Progenitor cell of endocrine pancreas (in vitro differentiated cells): ENCODE measurements at places on chromosomes 6 and 20.

- no peak for DNase-seq
These were observed 102.1 kb downstream of the CEBPB start for GRCh38 chr20:50292591-50293283.

DNA sequence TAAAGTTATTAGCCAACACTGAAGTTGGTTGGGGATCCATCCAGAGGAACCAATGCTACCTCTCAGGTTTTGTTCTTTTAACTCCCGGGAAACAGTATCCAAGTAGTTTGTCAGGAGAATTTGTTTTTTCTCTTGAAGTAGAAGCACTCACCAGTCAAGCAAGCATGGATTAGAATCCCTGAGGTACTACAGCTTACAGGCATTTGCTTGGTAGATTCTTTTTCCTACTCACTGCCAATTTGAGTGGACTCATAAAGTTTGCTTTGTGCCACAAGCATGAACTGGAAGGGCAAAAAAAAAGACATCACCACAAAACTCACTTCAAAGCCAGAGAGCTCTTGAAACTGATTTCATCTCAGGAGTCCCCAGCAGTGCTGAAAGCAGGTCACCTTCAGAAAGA is 167.4 kb downstream of the MBOAT1 start:
- no peak for DNase-seq

- DNase-seq = peak; percentile 36
These were observed 47.7 kb upstream of the POLR1H start for GRCh38 chr6:30013291-30013922.

GRCh38 chr6:40733290-40733689 is 146.1 kb upstream of the LRFN2 start:
- no peak for DNase-seq

GRCh38 chr6:152161501-152161900 is 354.0 kb downstream of the ESR1 start:
- DNase-seq = no peak

DNA sequence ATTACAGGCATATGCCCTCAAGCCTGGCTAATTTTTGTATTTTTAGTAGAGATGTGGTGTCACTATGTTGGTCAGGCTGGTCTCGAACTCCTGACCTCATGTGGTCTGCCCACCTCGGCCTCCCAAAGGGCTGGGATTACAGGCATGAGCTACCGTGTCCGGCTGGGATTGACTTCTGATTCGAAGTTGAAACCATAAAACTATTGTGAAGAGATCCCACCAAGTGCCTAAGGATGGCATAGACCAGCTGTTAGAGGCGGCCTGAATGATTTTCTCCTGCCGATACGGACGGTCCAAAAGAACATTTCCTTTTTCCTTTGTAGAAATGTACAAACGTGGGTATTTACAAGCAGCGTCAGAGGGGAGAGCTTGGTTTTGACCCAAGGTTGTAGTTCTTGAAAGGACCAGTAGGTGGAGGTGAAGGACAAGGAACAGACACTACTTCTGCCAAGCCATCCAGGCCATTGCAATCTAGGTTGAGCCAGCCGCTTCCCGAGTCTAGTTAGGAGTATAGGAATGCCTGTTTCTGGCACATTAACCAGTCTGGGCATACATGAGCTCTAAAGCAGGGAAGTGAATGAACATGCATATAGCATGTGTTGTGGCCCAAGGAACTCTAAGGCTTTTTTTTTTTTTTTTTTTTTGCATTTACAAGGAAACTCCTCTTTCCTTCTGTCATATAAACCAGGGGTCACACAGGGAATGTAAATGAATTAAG is 29.0 kb downstream of the MOCS3 start:
- peak; percentile 69 for DNase-seq

DNA sequence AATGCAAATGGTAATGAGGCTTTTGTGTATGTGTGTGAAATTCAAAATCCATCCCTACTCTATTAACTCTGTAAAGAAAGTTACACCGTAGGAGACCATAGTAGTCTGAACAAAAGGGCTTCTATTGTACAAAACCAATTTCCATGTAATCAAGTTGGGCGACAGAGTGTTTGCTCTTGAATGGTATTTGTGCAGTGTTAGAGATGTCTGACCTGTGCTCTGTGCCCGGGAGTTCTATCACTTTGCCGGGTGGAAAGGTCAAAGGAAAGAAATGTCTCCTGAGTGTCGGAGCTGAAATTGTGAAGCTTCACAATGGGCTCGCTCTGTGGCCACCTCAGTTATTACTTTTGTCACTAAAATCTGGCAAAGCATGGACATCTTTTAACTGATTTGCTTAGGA is 312.0 kb downstream of the SAMD5 start:
- no peak for DNase-seq

DNA sequence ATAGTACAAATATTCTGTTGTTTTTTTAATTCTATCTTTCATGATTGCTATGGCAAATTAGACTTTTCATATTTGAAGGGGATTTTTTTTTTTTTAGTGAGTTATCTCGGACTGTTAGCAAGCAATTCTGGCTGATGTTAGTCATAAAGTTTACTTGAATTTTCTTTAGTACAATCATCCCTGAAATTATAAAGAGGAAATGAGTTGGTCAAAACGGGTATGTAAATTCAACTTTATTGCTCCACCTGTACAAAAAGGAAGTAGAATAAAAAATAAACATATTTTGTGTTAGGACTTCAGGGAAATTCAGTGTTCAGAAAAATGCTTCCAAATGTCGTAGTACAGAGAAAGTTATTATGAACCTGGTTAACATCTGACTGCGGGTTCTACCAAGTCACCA is 40.3 kb downstream of the PPP1R14C start:
- no peak for DNase-seq

DNA sequence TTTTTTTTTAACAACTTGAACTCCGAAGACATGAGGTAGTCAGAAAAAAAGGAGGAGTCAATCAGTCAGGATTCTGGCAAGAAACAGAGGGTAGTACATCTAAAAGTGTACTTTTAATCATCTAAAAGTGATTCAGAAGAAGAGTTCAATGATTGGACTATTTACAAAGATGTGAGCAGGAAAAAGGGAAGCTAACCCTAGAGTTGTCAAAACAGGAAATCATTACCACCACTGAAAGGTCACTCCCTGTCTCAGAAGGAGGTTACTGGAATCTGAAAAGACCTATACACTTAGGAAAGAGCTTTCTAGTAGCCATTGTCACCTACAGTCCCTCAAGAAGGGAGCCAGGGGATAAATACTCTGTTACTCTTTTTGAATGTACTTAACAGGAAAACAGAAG is 16.7 kb upstream of the LMBRD1 start:
- DNase-seq = no peak

- no peak for DNase-seq
These were observed 9.5 kb upstream of the NKX2-2 start for GRCh38 chr20:21523281-21523868.

- no peak for DNase-seq
These were observed 393.8 kb downstream of the CDH26 start for GRCh38 chr20:60352017-60352416.

DNA sequence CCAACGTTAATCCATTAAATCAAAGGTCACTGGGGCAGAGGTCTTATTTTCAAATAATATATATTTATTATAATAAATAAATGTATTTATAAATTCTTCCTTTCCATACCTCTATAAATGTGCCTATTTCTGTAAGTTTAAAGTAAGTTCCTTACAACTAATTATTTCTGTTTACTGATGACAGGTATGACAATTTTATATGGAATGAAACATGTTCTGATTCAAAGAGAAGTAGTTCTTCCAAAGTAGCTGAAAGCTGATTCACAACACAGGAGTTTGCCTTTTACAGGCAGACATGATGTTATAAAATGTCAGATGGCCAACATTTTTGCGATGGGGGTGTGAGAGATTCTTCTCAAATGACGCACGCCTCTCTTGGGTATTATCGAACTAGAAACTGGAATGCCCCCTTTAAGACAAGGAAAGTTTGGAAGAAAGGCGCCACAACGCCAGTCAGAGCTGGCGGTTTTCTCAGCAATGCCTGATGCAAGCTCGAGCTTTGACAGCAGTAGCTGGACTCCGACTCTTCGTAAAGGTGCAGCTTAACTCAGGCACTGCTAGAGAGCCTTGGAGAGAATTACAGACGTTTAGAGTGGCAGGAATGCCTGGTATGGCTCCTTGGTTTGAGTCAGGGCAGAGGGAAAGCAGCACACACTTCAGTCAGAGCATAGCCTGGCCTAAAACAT is 92.1 kb downstream of the FOXC1 start:
- DNase-seq = no peak

- no peak for DNase-seq
These were observed 110.4 kb downstream of the TTLL2 start for GRCh38 chr6:167435209-167435728.

DNA sequence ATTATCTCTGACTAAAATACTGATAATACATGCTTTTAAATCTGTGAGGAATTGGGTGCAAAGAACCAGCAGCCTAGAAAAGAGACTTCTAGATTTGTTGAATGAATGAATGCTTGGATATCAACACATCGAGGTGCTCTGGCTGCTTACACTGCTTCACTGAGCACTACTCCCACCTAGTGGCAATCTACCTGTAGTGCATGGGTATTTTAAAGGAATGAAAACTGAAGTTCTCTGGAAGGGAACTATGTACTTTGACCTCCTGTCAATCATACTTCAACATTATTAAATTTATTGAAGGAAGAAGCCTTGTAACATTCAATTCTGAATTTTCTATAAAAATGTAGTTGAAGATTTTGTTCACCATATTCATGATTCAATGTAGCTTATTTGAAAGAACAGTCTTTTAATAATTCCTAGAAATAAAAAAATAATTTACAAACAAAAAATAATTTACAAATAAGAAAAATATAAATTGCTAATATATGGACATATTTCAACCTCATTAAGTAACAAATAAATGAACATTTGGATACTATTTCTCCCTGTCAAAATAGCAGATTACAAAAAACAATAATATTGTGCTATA is 111.2 kb upstream of the MMS22L start:
- peak; percentile 21 for DNase-seq

DNA sequence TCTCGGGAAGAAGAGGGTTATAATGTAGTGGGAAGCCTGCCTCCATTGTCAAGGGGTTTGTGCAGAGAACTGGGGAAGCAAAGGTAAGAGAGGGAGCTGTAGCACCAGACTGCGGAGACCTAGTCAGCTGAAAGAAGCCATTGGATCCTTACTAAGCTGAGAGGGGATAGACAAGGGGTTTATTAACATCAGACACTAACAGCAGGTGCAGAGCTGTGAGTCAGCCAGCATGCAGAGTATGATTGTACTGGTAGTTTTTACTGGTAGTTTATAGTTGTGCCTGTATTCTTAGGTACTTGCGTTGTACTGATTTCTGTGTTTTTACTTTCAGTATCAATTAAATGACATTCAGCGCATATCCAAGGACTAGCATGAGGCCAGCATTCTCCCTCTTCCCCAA is 17.8 kb upstream of the COL19A1 start:
- DNase-seq = no peak

DNA sequence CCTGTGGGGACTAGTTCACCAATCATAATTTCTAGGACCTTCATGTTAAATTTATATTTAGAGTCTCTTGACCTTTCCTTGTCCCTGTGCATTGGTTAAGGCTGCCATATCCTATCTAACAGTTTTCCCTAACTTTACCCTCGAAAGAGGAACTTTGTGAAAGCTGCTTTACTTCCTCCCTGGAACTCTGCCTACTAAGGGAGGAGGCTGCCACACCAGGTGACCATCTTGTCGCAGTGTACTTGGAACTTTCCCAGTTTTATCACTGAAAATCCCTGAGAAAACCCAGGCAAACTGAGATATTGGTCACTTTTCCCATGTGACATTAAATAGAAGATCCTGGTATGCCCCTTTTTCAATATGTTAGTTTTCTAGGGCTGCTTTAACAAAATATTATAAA is 317.6 kb upstream of the TSHZ2 start:
- no peak for DNase-seq

DNA sequence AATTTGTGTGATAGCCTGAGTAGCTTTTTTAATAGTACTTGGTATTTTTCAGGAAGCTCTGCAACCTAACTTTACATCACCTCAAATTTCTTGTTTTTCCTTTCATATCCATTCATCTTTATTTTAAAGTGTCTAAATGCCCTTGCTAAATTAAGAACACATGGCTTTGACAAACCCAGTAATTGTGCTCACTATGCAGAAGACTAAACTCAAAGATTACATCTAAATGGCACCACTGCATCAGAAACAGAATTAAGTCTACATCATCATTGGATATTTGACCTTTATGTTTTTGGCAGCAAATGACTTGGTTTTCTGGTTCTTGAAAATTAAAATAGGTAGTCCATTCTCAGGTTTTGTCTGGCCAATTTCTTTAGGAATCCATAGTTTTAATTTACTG is 69.6 kb upstream of the HDGFL1 start:
- no peak for DNase-seq

- no peak for DNase-seq
These were observed 56.0 kb downstream of the TGM2 start for GRCh38 chr20:38108986-38109541.

DNA sequence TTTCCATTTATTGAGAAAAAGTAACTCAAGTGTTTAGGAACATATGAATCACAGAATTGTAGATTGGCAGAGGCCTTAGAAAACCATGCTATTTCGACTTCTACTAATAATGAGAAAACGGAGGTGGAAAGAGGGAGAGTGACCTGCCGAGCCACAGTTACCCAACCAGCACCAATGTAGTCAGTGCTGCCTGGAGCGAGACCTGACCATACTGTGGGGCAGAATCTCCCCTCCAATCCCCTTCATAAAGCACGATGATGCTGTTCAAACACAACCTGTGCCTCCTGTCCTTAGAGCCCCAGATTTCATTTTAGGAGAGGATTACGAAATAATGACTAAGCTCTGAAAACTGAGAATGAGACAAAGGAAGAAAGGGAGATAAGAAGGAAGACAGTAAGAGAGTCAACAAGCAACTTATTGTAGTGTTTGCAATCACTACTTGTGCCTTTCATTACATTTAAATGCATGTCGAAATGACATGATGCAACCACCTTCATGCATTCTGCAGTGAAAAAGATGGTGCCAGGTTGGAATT is 70.6 kb downstream of the ATXN1 start:
- no peak for DNase-seq

GRCh38 chr6:148677594-148678476 is 69.0 kb upstream of the UST start:
- DNase-seq = no peak

DNA sequence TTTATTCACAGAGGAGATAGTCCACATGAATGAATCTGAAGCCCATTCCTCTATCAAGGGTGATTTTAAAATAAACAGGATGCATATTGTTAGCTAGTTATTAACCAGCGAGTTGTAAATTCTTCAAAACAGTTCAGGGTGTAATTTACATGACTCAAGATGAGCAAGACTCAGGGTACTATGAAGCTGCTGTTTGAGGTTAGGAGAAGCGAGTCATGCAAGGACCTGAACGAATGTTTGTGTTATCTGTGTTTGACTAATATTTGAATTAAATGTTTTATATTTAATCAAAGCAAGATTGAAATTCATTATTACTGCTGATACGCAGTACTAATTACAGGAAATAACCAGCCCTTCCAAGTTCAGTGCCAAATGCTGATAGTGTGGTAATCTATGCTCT is 191.1 kb downstream of the SAMD5 start:
- no peak for DNase-seq

- no peak for DNase-seq
These were observed 942.5 kb upstream of the CITED2 start for GRCh38 chr6:140316966-140317365.

- DNase-seq = no peak
These were observed 380.3 kb downstream of the DHX35 start for GRCh38 chr20:39342463-39342862.

- no peak for DNase-seq
These were observed 29.5 kb downstream of the TSHZ2 start for GRCh38 chr20:53001498-53002301.
